ENCODE measurements at places on chromosomes 11 and 22.

DNA sequence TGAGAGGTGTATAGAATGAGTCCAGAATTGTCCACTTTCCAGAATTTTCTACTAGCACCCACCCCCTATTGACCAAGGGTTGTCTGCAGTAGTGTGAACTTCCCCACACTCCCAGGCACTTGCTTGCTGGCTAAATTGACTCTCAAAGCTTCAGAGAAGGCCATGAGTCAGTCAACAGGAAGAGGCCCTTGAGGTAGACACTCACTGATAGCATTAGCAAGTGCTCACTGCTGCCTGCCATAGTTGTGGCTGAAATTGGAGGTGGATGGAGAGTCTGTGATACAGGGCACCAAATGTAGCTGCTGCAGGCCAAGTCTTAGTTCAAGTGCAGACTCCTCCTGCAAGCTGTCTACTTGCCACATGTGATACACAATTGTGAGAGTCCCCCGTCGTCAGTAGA lies 156.8 kb downstream of the SPON1 start:
- DNase-seq: no peak

GRCh38 chr11:84136926-84137325 lies 850.8 kb upstream of the CCDC90B start:
- no peak for DNase-seq

- DNase-seq: no peak
These were observed 7.4 kb downstream of the TOLLIP start for GRCh38 chr11:1302041-1302460.

GRCh38 chr11:110262072-110262403 lies 34.4 kb downstream of the RDX start:
- no peak for DNase-seq

DNA sequence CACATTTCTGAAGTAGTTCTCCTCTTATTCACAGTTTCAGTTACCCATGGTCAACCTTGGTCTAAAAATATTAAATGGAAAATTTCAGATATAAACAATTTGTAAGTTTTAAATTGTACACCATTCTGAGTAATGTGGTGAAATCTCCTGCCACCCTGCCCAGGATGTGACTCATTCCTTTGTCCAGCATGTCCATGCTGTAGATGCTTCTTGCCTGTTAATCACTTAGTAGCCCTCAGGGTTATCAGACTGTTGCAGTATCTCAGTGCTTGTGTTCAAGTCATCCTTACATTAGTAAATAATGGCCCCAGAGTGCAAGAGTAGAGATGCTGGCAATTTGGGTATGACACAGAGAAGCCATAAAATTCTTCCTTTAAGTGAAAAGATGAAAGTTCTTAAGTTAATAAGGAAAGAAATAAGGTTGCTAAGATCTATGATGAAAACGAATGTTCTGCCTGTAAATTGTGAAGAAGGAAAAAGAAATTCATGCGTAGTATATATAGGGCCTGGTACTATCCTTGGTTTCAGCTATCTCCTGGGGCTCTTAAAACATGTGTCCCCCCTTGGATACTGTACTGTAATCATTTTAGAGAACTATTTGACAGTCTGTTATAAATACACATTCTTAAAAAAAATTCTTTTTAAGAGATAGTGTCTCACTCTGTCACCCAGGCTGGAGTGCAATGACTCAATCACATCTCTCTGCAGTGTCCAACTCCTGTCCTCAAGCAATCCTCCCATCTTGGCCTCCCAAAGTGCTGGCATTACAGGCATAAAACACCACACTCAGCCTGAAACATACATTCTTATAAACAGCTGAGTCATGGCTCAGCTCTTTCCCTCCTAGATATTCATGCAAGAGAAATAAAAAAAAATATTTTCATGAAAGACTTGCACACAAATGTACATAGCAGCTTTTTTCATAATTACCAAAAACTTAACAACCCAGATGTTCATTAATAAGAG lies 31.3 kb downstream of the MTNR1B start:
- no peak for DNase-seq

DNA sequence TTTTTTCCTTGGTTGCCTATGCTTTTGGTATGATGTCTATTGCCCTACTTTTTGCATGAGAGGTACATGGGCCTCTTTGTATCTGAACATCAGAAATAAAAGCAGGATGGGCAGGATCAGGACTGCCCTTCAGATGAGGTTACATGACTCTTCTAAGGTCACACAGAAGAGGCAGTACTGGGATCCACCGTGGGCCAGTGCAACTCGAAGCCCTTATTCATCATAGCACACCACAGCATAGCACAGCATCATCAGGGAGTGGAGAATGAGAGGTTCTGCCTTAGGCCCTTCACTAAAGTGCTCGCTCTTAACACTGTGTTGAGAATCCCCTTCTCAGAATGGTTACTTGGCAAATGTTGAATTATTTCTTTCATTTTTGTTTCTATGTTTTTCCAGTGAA lies 88.3 kb downstream of the C22orf31 start:
- DNase-seq: no peak

- no peak for DNase-seq
These were observed 22.6 kb upstream of the ZBTB16 start for GRCh38 chr11:114036958-114037357.

DNA sequence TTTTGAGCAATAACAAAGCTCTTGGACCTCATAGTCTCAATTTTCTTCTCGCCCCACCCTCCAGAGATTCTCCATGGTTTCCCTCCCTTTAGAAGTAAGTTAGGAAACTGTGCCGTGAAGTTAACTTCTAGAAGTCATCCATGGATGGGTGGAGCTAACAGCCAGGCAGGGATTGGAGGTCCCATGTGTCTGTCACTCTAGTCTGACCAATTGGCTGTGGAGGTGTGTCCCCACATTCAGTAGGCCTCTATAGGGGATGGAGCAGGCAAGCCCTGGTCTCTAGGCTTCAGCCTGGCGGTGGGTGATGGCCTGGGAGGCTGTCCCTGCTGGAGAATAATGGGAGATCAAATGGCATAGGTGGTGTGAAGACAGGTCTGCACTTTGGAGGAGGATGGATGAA lies 50.7 kb downstream of the TP53I11 start:
- peak; percentile 46 for DNase-seq

DNA sequence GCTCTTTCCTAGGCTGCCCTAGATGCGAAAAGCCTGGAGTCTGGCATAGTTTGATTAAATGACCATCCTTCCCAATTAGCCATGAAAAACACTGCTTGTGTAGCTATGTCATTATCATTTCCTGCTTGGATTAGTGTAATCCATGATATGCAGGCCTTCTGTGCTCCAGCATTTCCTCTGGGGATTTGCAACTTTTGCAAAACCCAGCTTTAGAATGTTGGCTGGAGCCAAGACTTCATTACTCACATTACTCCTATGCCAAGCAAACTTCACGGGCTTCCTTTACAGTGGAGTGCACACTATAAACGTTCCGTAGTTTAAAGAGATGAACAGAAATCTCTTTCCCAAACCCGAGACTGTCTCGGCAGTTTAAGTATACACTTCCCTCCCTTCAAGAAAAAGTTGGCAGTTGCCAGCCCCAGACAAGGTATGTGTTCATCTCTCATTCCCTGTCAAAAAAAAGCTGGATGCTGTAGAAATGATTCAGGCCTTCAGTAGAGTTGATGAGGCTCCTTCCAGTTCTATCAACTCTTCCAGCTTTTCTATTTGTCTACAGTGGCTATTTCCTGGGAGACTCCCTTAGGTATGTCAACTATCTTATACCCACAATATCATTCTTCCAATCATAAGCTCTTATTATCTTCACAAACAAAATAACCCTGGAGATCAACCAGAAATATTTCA lies 180.0 kb downstream of the MAML2 start:
- no peak for DNase-seq

DNA sequence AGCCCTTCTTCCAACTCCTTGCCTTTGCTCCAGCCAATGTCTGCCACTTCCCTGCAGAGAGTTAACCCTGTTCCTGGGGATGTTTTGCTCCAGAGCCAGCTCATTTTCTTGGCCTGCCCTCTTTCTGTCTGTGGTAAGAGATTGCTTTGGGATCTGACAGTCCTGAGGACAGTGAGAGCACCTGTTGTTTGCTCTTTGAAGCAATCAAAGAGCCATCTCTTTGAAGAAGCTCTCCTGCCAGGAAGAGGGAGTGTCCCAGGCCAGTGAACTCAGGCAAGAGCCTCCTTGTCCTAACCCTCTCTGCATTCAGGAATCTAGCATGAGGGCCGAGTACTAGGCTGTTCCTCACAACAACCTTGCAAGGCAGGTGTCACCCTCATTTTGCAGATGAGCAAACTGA lies 42.2 kb downstream of the TRAF6 start:
- DNase-seq: no peak

GRCh38 chr22:36787204-36787988 lies 11.5 kb upstream of the IFT27 start:
- DNase-seq: no peak

- DNase-seq: no peak
These were observed 91.5 kb upstream of the SESN3 start for GRCh38 chr11:95322539-95322938.

GRCh38 chr11:6574816-6575715 lies 28.4 kb downstream of the RRP8 start:
- no peak for DNase-seq

DNA sequence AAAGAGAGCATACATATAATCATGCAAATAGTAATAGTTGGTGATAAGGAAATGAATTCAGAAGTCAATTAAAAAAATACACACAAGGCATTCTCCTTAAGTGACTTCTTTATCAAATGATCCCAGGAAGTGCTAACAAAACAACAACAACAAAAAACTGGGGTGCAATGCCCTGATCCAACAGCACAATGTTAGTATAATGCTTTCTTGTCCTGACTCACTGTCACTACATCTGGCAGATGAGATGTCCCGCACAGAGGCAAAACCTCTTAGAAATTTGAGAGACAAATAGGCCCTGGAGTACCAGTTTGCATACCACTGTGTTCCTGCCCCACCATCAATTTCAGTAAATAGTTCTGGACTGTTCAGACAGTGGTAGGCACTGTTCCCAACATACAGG lies 11.0 kb upstream of the AMBRA1 start:
- DNase-seq: no peak

- DNase-seq: no peak
These were observed 2.9 kb downstream of the UBE2L3 start for GRCh38 chr22:21570398-21570797.

DNA sequence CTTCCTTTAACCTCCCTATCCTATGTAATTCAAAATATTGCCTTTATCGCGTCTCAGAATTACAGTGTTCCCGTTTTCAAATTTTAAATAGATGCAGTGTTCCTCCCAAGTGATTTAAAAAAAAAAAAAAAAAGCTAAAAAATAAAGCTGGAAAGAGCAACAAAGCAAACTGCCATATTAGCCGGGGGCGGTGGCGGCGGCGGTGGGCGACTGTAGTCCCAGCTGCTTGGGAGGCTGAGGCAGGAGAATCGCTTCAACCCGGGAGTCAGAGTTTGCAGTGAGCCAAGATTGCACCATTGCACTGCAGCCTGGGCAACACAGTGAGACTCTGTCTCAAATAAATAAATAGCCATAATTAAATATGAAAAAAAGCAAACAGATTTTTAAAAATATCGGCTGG lies 5.5 kb upstream of the AGBL2 start:
- no peak for DNase-seq

DNA sequence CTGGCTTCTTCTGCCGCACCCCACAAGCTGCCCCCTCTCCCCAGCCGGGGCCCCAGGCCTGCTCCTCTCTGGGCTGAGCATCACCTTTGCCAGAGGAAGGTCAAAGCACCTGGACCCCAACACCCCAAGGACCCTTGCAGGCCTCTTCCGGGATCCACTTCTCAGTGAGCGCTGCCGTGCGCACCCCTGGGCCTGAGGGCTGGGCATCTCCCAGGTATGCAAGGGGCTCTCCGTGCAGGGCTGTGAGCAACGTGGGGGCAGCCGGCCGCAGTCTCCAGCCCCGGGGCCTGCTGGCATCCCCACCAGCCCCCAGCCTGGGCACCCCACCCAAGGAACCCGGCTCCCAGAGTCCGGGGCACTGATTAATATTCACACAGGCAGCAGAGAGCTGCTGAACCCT lies 64.0 kb downstream of the BRD1 start:
- DNase-seq: no peak

- DNase-seq: no peak
These were observed 55.9 kb upstream of the BMAL1 start for GRCh38 chr11:13221722-13222121.

GRCh38 chr11:108871152-108871551 lies 206.3 kb downstream of the DDX10 start:
- DNase-seq: peak; percentile 14

- no peak for DNase-seq
These were observed 206.7 kb downstream of the SNX19 start for GRCh38 chr11:130709531-130709930.

GRCh38 chr11:44004452-44005062 lies 43.2 kb upstream of the ACCSL start:
- DNase-seq: no peak

GRCh38 chr22:45454275-45454674 lies 40.8 kb downstream of the RIBC2 start:
- DNase-seq: no peak

DNA sequence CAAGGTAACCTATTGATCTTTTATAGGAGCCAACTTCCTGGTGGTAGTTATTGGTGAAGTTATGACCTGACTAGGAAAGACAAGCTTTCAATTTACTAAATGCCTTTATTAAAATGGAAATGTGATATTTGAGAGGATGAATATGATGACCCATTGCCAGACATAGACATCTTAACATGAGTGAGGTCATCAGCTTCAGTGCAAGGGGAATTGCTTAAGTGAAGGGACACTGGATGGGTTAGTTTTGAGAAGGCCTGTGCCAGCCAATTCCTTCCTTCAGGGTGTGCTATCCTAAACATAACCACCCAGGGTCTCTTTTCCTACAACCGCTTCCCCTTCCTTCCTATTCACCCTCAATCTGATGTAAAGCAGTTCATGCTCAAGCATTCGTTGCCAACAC lies 21.5 kb downstream of the NAV2 start:
- DNase-seq: no peak

DNA sequence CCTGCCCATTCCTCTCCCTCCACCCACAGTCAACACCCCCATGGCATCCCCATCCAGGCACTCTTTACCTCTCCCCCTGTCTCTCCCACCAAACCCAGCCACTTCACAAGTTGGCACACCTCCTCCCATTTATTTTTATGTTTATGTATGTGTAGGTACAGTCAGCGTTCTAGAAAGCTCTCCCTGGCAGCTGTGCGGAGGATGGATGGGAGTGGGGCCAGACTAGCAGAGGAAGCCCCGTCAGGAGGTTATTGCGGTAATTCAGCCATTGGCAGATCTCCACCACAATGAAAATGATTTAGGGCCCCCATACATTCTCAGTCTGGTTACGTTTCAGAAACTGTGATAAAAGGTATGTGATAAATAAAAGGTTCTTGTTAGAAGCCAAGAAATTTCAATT lies 51.3 kb downstream of the BTG4 start:
- no peak for DNase-seq
